ENCODE measurements at places on chromosomes 11 and 22.

- no peak for DNase-seq
Observed at GRCh38 chr11:77687088-77687487, 49.5 kb upstream of the CLNS1A start.

DNA sequence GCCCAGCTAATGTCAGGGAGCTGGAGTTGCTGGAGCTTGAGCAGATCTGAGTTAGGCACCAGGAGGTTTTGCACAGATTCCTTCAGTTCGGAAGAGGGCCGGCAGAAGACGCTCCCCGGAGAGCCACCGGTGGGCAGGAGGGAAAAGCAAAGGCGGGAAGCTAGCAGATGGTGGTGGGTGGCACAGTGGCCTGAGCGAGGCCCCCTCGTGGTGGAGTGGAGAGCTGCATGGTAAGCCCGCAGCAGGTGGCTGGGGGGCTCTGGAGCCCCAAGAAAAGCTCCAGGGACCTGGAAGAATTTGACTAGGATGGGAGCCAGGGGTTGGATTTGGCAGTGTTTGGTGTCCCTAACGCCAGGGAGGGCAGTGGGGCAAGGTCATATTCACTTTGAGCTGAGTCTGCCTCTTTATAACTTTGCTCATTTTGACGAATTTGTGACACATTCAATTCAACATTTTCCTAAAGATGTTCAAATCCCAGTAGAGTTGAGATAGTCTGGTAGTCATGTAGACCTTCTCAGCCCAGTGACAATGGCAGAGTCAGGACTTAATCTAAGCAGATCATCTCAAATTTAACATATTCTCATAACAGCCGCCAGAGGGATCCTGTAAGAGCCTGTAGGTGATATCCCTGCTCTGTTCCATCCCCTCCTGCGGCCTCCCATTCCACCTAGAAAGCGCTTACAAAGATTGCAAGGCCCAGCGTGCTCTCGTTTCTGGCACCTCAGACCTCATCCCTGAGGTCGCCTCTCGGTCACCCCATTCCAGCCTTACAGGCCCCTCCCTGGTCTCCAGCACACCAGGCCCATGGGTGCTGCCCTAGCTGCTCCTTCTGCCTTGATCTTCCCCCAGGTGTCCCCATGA, 57.9 kb downstream of the TRIM29 start:
- no peak for DNase-seq

DNA sequence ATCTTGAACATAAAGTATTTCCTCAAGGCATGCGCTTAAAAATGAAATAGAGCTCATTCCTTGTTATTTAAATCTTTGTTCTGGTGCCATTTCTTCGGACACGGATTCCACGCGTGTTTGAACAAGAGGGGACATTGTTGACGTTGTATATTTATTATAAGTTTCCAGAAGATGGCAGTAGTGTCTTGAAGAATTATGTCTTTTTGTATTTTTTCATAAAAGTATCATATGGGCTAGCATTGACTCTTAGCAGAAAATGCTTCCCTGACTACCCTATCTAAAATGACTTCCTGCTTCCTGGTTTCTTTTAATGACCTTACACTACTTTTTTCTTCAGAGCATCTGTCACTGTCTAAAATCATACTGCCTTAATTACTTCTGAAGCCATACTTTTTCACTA, 20.4 kb downstream of the BIRC2 start:
- DNase-seq: no peak

GRCh38 chr22:45090497-45090910, 73.2 kb upstream of the NUP50 start:
- no peak for DNase-seq

GRCh38 chr11:70078781-70079616, 882 bp downstream of the ANO1 start:
- DNase-seq: no peak

DNA sequence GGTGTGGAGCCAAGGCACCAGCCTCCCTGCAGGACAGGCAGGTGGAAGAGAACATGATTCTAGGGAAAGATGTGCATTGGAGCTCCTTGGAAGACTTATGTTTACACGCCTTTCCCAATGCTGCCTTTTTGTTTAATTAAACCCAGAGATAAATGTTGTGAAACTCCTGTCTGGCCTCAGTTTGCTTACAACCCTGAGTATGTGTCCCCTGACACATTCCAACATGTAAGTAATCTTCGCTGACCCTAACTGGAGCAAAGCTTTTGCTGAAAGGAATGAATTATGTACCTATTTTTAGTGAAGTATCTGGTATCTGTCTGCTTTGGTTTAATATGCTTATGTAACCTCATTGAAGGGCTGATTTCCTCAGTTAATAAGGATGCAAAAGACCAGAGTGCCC, 56.7 kb downstream of the APIP start:
- DNase-seq: no peak

DNA sequence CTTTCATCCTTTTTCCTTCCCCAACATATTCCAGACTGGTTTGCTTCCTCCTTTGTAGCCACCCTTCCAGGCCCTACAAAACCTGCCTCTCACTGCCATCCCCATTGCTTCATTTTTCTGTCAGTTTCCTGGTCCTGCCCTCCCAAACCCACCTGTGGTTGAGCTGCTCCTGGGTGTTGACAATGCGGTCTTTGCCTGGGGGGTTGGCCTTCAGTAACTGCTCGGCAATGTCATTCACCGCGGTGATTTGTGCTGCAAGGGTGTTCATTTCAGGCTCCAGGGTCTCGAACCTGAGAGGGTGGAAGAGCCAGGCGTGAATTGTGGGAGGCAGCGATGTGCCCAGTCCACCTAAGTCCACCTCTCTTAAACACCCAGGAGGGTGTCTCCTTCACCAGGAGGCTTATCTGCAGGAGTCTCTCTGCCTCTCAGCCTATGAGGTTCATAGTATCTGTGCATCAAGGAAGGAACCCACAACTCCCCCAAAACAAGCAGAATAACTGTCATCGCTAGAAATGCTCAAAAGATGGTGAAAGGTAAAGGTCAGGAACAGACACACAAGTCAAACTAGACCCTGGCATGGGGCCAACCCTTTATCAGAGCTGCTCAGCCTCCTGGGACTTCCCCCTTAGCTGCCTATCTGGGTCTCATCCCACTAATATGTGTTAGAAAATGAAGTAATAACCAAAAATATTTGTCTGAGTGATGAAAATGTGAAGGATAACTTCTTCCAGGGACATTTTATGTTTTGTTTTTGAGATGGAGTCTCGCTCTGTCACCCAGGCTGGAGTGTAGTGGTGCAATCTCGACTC, 23.9 kb upstream of the RBM4B start:
- no peak for DNase-seq

- DNase-seq: no peak
Observed at GRCh38 chr11:112241486-112241885, 15.3 kb downstream of the PTS start.

- no peak for DNase-seq
Observed at GRCh38 chr11:44266056-44266780, 43.7 kb downstream of the ALX4 start.

DNA sequence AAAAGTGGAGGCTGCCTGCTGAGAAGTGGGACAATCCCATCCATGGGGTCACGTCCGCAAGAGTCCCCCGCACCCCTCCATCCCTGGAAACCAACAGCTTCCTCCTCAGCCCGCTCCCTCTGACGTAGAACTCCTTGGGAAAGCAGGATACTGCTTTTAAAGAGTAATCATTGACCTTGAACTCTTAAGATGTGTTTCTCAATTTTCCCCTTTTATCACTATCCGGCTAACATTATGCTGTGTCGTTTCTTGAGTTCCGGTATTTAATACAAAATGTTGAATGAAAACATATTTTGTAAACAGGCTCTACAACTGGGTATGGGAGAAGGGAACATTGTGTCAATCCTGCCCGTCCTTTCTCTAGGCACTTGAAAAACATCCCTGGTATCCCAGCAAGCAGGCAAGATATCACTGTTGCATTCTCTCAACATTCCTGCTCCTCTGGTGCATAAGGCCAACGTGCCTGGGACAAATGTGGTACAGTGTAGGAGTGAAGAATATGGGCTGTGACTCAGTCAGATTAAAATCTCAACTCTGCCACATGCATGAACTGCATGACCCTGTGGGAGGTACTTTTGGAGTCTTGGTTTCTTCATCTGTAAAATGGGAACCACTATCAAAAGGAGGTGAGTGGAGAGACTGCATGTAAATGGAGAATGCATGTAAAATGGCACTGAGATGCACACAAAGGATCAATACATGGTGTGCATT, 52.8 kb downstream of the WT1 start:
- no peak for DNase-seq

Measured in activated T-helper 1 cell treated with anti-CD3 and anti-CD28 coated beads, Interleukin-2, amount 50 U/mL, for 16 hours (primary cell).